NCI-H748 treated with DMSO at 0.1 percent for 48 hours (cell line): ENCODE measurements at places on chromosomes 7 and 10.

DNA sequence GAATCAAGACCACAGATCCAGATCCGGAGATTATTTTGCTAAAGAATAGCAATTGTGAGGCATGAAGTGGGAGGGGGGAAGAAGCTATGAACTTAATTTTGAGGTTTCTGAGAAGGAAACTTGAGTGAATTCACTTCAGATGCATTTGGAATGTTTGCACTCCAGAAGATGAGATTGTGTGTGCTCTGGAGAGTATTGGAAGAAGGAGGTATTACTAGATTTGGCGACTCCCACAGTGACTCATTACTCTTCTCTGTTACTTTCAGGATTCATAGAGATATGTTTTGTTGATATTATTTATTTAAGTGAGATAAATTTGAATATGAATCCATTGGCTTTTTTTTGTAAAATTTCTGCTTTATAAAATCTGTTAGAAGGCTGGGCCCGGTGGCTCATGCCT is 80.7 kb downstream of the ANKRD30A start:
- no peak for DNase-seq

DNA sequence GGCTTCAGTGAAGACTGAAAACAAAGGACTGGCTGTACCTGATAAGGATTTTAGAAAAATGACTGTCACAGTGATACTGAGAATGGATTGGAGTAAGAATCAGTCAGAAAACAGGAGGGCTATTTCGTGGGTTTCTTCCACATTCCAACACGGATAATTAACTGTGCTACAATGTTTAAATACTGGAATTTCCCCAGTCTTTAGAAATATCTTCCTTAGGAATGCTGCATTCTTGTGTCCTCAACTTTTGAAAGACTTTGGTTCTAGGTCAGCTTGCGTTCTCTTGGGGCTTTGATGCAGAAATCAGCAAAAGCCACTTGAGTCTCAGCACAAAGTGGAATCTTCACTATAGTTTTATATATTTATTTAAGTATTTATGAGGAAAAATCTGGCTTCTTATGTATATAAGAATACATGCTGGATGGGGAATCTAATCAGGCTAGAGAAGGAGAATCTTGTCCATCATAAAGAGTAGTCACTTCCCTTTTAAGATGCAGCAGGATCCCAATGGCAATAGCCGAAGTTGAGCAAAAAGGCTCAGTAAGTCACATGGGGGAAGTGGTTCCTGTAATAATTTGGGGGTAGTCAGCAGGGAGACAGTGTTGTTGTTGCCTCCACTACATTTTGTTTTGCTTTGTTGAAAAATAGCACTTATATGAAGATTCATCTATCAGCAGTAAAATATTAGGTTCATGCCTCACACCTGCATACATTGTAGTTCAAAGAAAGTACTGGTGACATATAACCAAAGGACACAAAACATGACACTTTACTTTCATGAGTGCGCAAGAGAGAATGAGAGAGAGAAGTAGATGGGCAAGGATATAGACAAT is 86.0 kb downstream of the CH25H start:
- no peak for DNase-seq

- no peak for DNase-seq
These were observed 69.6 kb upstream of the CSTF2T start for GRCh38 chr10:51768886-51769465.

- DNase-seq: no peak
These were observed 7.0 kb downstream of the AIMP2 start for GRCh38 chr7:6015917-6016652.

DNA sequence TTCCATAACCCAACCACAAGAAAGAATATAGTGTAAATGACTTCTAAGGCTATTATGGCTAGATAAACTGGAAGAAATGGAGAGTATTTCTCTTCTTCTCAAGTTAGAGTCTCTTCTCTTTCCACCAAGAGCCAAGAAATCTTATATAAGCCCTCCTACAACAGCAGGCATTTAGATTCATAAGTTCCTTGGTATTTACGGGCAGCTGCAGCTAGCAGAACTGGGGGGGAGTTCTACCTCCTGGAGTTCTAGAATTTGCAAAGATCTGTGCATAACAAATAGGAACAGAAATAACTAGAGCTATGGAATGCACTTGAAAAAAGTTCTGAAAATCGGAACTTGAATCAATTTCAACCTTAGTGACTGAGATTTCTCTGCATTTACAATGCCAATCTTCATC is 715.2 kb upstream of the GRM3 start:
- DNase-seq: no peak

DNA sequence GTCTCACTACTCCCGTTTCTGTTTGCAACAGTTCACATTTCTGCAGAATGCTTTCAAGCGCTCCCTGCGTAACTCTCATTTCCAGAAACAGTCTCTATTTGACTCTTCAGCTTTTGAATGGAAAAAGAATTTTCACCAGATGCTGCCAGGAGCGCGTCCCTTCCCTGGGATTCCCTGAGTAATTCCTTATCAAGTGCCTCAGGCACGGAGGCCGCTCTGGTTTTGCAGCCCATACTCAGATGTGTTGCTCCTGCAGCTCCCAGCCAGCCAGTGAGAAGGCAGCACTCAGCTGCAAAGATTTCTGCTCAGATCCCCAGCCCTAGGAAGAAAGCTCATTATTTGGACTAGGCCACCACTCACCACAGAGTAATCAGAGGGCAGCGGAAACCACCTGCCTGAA is 161.1 kb upstream of the CHST15 start:
- no peak for DNase-seq

DNA sequence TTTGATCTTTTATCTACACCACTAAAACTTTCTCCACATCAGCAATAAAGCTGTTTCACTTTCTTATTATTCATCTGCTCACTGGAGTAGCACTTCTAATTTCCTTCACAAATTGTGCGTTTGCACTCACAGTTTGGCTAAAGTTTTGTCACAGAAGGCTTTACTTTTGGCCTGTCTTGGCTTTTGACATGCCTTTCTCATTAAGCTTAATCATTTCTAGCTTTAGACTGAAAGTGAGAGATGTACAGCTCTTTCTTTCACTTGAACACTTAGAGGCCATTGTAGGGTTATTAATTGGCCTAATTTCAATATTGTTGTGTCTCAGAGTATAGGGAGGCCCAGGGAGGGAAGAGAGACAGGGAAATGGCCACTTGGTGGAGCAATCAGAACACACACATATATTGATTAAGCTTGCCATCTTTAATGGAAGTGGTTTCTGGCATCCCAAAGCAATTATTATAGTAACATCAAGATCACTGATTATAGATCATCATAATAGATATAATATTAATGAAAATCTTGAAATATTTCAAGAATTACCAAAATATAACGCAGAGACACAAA is 512.5 kb downstream of the ETV1 start:
- no peak for DNase-seq

DNA sequence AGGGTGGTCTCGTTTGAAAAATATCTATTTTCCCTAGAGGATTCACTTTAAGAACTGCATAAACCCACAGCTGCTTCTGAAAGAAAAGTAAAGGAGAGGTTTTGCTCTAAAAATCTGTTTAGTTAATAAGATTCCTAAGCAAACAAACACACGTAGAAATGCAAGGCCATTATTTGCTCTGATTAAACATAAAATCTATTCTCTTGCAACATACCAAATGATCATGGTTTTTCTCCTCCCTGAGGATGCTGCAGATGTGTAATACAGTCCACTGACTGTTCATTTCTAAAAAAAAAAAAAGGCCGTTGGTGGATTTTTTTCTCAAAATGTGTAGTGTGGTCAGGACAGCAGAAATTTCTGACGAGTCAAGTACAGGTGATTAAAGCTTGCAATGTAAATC is 98.6 kb downstream of the BUB3 start:
- DNase-seq: peak; percentile 6

DNA sequence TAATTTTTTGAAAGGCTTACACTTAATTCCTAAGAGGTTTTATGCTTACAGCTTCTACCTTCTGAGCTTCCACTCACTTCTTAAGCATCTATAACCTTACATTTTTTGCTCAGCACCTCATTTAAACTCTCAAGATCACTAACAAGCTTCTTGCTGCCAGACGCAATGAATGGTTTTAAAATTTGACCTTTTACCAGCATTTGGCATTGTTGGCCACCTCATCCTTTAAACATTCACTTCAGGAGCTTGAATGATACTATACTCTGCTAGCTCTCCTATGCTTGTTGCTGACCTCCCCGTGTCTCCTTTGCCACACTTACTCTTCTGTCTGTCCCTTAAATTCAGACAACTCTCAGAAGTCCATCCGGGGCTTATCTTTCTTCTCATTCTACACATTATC is 37.7 kb upstream of the ODAD2 start:
- no peak for DNase-seq

- no peak for DNase-seq
These were observed 52.2 kb downstream of the WAC start for GRCh38 chr10:28585076-28585475.

DNA sequence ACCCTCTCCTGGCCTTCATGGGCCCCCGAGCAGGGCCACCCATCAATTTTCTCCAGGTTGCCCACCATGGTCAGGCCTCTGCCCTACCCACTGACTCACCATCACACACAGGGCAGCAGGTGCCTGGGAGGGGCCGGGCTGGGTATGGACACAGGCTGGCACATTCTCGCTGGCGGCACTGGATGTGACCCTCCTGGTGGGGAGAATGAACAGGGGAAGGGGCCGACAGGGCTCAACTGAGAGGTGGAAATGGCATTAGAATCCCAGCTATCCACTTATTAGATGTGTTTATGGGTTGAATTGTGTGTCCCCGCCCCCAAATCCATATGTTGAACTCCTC is 16.4 kb downstream of the KCP start:
- no peak for DNase-seq

GRCh38 chr10:121526801-121527221 is 71.4 kb downstream of the FGFR2 start:
- no peak for DNase-seq

- no peak for DNase-seq
These were observed 151.0 kb upstream of the FRMD4A start for GRCh38 chr10:14481752-14482151.

- no peak for DNase-seq
These were observed 4.6 kb upstream of the C10orf95 start for GRCh38 chr10:102455893-102456471.

GRCh38 chr7:126840869-126841268 is 411.9 kb downstream of the GRM8 start:
- no peak for DNase-seq

- DNase-seq: peak; percentile 18
These were observed 128.0 kb downstream of the MBL2 start for GRCh38 chr10:52644373-52645186.

- no peak for DNase-seq
These were observed 254.6 kb downstream of the TNS3 start for GRCh38 chr7:47327346-47327697.

DNA sequence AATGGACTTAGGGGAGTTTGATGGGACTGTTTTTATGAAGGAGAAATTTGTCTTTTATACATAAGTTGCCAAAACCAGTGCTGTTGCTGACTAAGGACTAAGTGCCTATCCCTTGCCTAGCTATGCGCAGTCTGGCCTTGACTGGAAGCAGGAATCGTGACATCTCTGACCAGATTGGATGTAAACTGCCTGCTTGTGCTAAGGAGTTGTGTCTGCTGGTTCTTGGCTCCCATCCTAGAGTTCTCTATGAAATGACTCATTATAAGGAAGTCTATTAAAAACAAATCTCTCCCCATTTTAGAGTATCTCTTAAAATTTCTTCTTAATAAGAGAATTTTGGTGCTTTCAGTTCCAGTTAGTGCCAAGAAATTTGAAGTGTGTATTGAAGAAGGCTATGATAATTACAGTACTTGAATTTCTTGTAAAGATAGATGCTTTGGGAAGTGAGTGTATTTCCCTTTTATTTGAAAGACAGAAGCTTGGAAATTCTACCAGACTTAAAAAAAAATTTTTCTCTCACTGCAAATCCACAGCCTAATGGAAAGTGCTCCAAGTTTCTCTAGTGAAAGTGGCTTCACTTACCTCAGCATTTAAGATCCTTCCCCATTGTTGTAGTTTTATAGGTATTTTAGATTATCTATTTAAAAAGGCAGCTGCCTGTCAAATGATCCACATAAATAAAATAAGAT is 77.6 kb downstream of the BICC1 start:
- no peak for DNase-seq

- no peak for DNase-seq
These were observed 36.7 kb upstream of the PRPS1L1 start for GRCh38 chr7:18064242-18064838.

- DNase-seq: no peak
These were observed 165.1 kb downstream of the SVIL start for GRCh38 chr10:29469481-29470354.

GRCh38 chr10:86446440-86446839 is 75.2 kb downstream of the WAPL start:
- no peak for DNase-seq

- no peak for DNase-seq
These were observed 573.7 kb downstream of the PARD3 start for GRCh38 chr10:34241226-34242000.

DNA sequence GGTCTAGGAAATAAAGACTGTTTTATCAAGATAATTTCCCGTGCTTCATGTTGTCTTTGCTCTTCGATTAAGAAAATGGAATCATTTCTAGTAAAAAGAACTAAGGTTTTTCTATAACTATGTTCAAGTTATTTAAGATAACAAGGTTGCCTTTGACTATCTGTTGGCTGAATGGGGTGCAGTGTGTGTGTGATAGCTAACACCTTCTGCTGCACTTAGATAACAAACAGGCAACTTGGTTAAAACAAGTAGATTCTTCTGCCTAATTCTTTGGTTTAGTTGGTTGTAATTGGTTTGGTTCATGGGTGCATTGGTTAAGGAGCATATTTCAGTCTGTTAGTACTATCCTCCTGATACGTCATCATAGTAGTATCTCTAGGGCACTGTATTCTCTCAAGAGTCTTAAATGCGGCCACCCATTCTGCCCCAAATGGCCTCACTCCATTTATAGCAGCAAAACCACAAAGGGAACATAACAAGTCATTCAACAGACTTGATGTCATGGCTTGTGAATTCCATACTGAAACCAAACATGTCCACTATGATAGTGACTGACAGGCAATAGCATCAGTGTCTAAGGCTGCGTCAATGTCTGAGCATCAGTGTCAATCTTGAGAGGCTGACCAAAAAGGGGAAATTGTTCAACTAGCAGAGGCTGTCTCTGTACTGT is 55.7 kb downstream of the CCDC3 start:
- no peak for DNase-seq

DNA sequence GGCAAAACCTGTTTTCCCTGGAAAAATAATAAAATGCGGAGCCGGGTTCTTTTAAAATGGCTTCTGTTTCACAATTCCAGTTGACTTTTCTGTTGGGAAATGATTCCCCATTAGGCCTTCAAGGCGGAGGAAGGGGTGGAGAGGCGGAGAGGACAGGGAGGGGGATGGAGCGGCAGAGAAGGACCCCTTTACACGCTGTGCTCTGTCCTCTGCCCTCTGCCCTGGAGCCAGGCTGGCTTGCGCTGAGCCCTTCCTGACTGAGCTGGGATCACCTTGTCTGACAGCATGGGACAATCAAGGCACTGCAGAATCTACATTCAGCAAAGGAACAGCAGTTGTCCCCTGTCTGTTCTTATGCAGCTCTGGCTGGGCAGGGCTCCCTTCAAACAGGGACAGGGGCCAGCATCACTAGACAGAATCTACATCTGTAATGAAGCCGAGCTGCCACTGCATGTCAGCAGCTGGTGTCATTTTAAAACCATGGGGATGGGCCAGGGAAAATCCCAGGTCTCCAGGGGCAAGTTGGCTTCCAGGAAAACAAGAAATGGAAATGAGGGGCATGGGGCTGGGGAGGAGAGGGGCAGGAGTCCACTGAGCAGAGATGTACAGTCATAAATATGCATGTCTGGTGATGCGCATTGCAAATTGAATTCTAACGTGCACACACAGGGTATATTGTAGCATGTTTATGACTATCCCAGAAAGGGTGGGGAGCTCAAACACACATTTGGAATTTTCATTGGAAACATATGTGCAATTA is 120.0 kb downstream of the MKX start:
- no peak for DNase-seq

GRCh38 chr10:93392121-93392520 is 90.0 kb downstream of the MYOF start:
- DNase-seq: no peak
